Caco-2 (cell line): ENCODE measurements at places on chromosomes 11 and 22. TPM values are rescaled to one million over a fixed set of nuclear protein-coding genes. Genes with fewer than 3 reads are reported as not detected.
A peak's percentile ranks its signal among the peaks of the same experiment; 100 is the strongest.

GRCh38 chr11:82899957-82900276 lies 313 bp downstream of the PRCP start:
- H3K27me3 ChIP-seq = no peaks in the 10 kb centered on the region
- peaks cover 4% of the 10 kb centered on the region; the same call in 1 of the 2 replicates for H3K4me1 ChIP-seq
- DNase-seq = no peak
- no peaks in the 10 kb centered on the region for H3K36me3 ChIP-seq
- H3K27ac ChIP-seq = peak overlapping the region; percentile 95
- H3K4me3 ChIP-seq = peak overlapping the region; percentile 63

- no peaks in the 10 kb centered on the region for H3K27me3 ChIP-seq
- no peaks in the 10 kb centered on the region for H3K36me3 ChIP-seq
- H3K4me3 ChIP-seq = no peak overlapping the region
- H3K4me1 ChIP-seq = peaks cover 32% of the 10 kb centered on the region
- DNase-seq = no peak
These were observed 829.6 kb downstream of the KCNA4 start for GRCh38 chr11:29187215-29187614.

DNA sequence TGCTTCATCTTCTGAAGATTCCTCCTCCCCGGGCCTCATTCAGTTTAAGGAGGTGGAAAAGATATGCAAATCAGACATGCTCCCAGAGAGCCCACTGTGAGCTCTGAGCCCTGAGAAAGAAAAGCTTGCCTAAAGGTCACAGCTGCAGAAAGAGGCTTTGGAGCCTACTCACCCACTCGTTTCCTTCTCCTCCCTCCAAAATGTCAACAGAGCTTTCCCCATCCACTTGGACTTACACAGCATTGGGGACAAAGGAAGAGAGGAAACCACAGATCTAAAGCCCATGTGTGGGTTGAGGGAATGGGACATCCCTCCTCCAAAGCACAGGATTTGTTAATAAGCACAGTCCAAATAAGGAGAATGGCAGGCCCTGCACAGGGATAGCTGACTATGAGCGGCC lies 158.4 kb downstream of the ETS1 start:
- DNase-seq = no peak
- H3K4me1 ChIP-seq = peaks cover 13% of the 10 kb centered on the region
- H3K4me3 ChIP-seq = no peak overlapping the region
- no peaks in the 10 kb centered on the region for H3K27me3 ChIP-seq
- no peaks in the 10 kb centered on the region for H3K36me3 ChIP-seq

DNA sequence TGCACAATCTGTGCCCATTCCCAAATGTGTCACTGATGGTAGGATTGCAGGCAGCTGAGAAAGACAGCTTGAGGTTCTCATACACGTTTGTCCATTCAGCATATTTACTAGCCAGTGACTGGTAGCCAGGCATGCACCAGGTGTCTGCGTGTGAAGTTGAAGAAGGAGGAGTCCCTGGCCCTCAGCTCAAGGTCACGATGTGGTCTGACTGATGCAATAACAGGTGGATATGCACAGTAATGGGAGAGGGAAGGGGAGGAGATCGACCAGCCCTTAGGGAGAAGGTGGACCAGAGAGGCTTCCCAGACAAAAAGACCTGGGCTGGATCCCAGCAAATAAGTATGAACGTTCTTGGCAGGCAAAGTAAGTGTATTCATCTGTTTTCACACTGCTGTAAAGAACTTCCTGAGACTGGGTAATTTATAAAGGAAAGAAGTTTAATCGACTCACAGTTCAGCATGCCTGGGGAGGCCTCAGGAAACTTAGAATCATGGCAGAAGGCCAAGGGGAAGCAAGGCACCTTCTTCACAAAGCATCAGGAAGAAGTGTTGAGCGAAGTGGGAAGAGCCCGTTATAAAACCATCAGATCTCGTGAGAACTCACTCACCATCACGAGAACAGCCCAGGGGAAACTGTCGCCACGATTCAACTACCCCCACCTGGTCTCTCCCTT lies 96.0 kb downstream of the MN1 start:
- H3K27me3 ChIP-seq = no peaks in the 10 kb centered on the region
- no peak overlapping the region for H3K4me3 ChIP-seq
- no peak for DNase-seq
- no peaks in the 10 kb centered on the region for H3K4me1 ChIP-seq
- no peaks in the 10 kb centered on the region for H3K36me3 ChIP-seq

DNA sequence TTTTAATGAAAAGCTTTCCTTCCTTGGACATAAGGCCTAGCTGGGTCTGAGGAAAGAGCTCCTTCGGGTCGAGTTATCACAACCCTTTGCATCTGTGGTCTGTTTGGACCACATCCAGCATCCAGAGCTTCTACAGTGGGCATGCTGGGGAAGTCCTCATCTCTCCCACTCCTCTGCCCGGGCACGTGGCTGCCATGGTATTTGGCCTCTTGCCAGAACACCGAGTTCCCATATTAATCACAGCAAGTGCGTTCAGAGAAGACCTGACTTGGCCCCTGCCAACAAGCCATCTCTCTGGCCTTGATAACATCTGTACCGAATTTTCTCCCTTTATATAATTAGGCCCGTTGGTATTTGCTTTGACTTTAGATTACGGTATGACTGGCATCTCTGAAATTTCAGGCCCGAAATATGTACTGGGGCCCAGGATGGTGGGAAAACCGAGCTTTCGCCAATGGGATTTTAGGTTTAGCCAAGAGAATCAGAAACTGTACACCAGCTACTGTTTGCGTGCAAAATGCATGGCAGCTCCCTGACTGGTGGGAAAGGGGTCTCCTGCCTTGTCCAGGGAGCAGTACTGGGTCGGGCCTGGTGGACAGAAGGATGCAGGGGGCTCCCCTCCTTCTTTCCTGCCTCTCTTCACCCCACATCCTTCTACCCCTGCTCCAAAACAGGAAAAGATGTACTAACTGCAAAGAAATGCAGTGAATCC lies 90.0 kb downstream of the MICAL2 start:
- no peak for DNase-seq
- H3K4me1 ChIP-seq = peaks cover 63% of the 10 kb centered on the region
- no peak overlapping the region for H3K4me3 ChIP-seq

The FXYD6 gene
- 0.86 and 1.0 TPM in 2 replicates for total RNA-seq

The LIF gene
- 8.0 and 9.7 TPM in 2 replicates for total RNA-seq
